ENCODE measurements at places on chromosomes 1 and 21.
A peak's percentile ranks its signal among the peaks of the same experiment; 100 is the strongest.

GRCh38 chr1:9716404-9717192 lies 65.1 kb downstream of the PIK3CD start:
- no peak for DNase-seq

DNA sequence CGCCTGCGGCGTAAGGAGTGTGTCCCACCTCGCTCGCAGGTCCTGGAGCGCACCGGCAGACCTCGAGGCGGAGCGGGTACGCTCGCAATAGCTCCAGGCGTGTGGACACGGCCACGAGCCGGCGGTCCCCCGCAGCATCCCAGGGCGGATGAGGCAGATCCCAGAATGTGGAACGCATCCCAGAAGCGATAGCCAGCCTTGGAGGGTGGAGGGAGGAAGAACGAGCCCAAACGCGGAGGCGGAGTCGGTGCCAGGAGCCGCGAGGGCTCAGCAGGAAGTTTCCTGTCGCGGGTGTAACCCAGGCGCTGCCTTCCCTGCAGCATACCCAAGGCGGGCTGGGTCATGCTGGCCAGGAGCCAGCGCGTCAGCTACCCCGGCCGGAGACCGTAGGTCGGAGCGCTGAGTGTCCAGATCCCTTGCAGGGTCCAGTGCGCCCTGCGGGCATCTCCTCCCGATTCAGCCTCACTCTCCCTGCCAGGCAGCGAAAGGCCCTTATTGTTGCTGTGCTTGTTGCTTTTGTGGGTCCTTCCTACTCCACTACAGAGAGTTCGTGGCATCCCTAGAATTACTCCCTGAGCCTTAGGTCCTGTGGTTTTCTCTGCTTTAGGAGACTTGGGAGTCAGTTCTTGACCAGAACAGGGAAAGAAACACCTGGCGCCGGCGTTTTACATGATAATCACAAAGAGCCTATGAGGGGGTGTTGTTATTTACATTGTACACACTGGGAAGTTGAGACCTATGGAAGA lies 27.7 kb downstream of the STYXL2 start:
- peak; percentile 83 for DNase-seq

DNA sequence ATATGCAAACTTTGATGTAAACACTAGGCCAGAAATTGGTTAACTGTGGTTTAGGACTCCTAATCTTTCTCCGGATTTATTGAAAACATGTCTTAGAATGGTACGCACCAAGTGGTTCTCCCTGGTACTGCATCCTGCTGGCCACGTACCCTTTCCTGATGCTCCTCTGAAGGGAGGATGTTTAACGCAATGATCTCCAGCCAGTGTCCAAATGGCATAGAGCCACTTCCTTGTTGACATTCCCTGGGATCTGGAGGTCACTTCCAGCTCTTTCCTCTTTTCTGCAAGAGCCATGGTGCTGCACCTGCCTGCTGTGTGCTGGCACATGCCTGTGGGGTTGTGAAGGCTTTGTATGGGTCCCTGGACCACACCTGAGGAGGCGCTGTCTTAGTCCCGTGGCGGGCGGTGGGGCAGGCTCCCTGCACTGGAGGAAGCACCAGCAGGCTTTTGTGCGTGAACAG lies 53.9 kb downstream of the GALNT2 start:
- DNase-seq = peak; percentile 79

GRCh38 chr1:91015794-91016550 lies 5.9 kb downstream of the ZNF644 start:
- peak; percentile 92 for DNase-seq

GRCh38 chr1:20499105-20499504 lies 8.8 kb downstream of the MUL1 start:
- no peak for DNase-seq

DNA sequence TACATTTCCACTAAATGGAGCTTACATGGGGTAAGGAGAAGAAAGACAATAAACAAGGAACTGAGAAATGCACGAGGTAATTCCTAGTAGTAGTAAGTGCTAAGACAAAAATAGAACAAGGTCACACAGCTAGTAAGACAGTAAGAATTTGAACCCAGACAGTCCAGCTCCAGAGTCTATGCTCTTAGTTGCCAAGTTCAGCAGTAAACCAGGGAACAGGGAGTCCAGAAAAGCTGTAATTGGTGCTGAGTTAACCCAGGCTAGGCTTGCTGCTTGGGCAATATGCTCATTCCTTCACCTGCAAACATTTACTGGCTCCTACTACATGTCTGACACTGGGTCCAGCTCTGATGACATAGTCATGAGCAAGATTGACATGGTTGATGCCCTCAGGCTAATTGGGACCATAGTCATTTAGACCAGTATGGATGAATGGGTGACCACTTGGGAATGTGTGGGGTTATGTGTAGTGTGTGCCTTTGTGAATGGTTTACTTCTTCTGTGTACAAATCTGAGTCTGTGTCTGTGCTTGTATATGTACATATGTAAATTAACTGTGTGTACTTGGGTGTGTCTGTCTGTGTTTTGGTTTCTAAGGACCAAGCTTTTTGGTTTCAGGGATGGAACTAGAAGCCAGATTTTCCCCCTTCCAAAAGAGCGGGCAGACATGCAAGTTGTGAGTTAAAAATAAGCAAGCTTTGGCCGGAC lies 2.0 kb downstream of the GPX7 start:
- no peak for DNase-seq

- DNase-seq = peak; percentile 29
Observed at GRCh38 chr21:29777160-29777559, 162.6 kb downstream of the GRIK1 start.

- no peak for DNase-seq
Observed at GRCh38 chr1:28933277-28933676, 18.9 kb downstream of the EPB41 start.

GRCh38 chr1:38500891-38501290 lies 358.7 kb downstream of the RRAGC start:
- no peak for DNase-seq

- DNase-seq = no peak
Observed at GRCh38 chr1:99776120-99776519, 9.7 kb upstream of the FRRS1 start.

- no peak for DNase-seq
Observed at GRCh38 chr1:9303916-9304315, 11.2 kb downstream of the SPSB1 start.

- no peak for DNase-seq
Observed at GRCh38 chr1:179950651-179951050, 4.0 kb upstream of the CEP350 start.

- DNase-seq = no peak
Observed at GRCh38 chr1:172902861-172903381, 147.8 kb downstream of the TNFSF18 start.

GRCh38 chr1:209335178-209335577 lies 248.3 kb upstream of the CAMK1G start:
- DNase-seq = peak; percentile 77

DNA sequence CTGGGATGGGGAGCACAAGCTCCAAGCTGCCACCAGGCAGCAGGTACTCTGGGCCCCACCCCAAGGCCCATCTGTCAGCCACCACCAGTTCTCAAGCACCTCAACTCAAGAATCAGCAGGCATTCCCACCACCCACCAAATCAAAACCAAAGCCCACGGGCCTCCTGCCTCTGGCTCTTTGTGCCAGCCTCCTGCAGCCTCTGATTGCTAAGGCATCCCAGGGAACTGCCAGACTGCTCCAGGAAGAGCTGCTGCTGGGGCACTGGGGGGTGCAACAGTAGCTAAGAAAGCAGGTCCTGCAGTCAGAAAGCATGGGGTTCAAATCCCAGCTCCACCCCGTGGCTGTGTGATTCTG lies 34.7 kb downstream of the CHD5 start:
- no peak for DNase-seq

DNA sequence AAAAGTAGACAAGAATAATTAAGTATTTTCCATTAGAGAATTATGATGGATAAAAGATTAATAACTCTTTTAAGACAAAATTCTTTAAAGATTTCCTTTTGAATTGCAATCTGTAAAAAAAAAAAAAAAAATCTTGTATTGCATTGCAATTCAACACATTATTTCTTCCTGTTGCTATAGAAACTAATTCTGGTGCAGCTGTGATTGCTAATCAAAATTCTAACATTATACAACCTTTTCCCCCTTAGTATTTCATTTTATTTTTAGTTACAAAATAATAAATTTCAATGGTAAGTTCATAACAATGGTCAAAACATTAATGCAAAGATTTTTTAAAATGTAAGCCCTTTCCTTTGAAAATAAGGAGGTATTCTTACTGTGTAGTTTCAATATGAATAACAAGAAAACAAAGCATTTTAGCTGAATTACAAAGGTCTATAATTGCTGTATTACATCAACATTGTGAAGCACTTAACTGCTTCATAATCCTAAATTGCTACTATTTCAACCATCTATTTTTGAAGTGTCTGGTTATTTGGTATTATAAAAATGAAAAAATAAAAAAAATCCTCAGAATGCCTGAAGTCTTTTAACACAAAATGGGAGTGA lies 135.0 kb downstream of the SYT14 start:
- DNase-seq = no peak

DNA sequence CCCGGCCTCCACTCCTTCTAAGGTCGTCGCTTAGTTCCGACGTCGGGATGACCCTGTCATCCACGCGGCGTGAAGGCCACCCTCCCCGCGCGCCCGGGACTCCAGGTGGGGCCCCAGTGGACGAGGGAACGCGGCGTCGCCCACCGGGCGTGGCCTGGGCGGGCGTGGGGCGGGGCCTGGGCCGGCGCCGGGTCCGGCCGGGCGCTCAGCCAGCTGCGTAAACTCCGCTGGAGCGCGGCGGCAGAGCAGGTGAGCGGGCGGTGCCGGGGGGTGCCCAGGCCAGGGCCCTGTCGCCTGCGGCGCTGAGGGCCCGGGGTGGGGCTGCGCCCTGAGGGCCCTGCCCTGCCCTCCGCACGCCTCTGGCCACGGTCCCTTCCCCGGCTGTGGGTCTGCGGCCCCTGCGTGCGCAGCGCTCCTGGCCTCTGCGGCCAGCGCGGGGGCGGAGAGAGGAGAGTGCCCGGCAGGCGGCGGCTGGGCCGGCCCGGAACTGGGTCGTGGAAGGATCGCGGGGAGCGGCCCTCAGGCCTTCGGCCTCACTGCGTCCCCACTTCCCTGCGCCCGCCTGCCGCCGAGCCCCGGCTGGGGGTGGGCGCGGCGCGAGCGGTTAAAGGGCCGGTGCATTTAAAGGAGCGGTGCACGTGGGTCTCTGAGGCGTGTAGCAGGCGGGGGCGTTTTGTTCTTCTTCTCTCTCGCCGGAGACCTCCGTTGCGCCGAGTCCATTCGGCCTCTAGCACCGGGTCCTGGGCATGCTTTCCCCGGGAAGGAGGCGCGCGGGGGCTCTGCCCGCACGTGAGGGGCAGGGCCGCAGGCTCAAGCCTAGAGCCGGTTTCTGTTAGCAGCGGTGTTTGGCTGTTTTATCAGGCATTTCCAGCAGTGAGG lies at the start of gene PSEN2:
Gene PSEN2, plus strand, starts transcription at position 216 of the 879 bp plus-strand sequence. CDS start 11,292 bp downstream, outside the sequence.
- peak; percentile 92 for DNase-seq

DNA sequence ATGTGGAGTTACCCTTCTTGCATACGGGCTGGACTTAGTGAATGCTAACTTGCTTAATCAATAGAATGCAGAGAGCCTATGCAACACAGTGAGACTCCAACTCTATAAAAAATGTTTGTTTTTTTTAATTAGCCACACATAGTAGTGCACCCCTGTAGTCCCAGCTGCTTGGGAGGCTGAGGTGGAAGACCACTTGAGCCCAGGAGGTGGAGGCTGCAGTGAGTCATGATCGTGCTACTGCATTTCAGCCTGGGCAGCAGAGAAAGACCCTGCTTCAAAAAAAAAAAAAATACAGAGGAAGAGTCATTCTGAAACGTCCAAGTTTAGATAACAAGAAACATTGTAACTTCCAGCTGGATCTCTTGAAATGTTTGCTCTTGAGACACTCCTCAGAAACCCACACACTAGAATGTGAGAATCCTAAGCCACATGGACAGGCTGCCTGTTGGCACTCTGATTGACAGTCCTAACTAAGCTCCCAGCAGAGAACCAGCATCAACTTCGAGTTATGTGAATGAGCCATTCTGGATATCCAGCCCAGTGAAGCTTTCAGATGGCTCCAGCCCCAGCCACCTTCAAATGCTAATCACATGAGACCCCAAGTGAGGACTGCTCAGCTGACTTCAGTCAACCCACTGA lies 20.0 kb upstream of the CAP1 start:
- peak; percentile 24 for DNase-seq
